GM19239 (cell line): ENCODE measurements at places on chromosomes 7 and 10.

DNA sequence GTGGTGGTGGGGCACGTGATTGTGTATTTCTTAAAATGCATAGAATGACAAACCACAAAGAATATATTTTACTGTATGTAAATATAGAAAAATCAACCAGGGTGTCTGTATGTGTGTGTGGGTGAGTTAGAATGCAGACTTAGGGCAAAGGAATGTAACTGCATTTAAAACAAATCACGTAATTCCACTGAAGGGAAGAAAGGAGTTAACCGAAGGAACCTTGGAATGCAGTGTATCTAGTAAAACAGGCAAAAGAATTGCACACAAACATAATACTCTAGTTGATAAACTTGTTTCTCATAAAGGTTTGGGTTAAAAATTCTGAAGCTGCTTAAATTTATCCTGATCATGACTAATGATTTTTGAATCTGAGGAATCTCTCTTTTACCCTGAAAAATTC is 134.9 kb downstream of the ADRA2A start:
- no peak for DNase-seq

DNA sequence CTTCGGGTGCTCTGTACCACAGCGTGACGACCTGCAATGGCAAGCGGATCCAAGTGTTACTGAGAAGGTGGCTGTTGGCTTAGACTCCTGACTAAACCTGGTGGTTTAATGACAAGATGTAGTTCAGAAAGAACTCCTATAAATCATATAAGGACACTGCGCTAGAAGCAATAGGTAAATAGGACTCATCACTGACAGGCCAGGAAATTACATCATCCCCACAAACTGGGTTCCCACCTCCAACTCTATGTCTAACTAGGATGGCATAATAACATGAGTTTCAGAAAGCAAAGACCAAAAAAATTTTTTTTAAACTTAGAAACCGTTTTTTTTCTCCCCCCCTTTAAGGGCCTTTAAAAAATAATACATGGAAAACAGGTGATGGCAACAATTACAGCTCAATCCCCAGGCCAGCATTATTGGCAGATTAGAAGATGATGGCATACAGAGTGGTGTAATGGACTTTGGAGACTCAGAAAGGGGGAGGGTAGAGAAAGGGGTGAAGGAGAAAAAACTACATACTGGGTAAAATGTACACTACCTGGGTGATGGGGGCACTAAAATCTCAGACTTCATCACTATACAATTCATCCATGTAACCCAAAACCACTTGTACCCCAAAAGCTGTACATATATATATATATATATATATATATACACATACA is 81.4 kb upstream of the FAM133B start:
- no peak for DNase-seq

- no peak for DNase-seq
Measured at GRCh38 chr10:96299383-96299782, 4.9 kb upstream of the DNTT start.

- no peak for DNase-seq
Measured at GRCh38 chr7:54331311-54331710, 210.9 kb upstream of the VSTM2A start.

- no peak for DNase-seq
Measured at GRCh38 chr7:40475681-40475982, 340.8 kb downstream of the SUGCT start.

GRCh38 chr7:157609516-157609915 is 272.7 kb downstream of the DNAJB6 start:
- DNase-seq = no peak

DNA sequence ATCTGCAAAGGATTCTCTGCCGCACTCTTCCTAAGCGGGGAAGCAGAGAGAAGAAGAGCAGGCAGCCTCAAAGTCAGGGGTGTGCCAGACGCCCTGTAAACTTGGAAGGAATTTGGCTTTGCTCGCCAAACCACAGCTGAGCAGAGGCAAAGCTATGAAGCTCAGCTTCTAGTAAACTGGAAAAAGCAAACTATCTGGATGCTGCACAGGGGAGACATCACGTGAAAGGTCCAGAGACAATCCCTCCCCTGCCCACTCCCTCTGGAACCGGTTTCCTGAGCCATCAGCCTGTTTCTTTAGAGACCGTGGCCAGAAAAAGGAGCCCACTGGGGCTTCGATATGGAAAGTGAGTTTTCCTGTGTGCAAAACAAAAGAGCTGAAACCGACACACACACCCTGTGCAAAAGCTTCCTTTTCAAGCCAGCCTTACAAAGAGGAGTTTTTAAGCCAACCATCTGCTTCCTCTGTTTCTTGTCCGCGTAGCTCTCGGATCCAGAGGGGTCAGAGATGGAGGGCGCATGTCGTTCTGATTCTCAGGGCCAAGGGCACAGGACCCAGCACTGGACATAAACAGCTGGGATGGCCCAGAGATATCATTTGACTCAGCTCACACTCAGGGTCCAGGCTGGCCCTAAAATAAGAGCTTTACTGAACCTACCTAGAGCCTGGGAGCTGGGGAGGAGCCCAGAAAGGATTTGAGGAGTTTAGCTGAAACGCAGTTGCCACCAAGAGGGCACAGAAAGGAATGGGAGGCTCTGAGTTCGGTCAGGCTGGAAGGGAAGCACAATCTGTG is 58.2 kb upstream of the DNAAF5 start:
- no peak for DNase-seq

GRCh38 chr7:32115831-32116230 is 45.6 kb upstream of the PDE1C start:
- DNase-seq = no peak

DNA sequence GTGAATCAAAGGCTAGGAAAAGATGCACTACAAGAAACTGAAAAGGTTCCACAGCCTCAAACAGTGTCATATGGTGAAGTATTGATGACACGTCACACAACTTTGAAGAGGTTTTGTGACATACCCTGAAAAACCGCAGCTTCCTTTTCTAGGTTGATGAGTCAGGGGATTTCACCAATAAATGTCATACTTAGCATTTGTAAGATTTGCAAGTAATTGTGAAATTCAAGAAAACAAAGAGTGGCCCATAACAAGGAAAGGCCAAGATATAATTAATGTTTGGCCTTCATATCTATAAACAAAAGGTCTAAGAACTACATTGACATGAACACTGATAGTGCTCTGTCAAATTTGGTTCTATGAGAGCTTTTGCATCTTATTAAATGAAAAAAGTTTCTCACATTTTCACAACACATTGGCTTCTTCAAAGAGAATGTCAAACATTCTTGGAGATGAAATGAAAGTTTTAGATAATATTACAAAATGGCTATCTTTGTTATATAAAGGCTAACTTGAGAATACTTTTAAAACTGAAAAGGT is 62.0 kb upstream of the NAMPT start:
- peak; percentile 14 for DNase-seq

- no peak for DNase-seq
Measured at GRCh38 chr10:6239213-6239991, 36.7 kb downstream of the PFKFB3 start.

DNA sequence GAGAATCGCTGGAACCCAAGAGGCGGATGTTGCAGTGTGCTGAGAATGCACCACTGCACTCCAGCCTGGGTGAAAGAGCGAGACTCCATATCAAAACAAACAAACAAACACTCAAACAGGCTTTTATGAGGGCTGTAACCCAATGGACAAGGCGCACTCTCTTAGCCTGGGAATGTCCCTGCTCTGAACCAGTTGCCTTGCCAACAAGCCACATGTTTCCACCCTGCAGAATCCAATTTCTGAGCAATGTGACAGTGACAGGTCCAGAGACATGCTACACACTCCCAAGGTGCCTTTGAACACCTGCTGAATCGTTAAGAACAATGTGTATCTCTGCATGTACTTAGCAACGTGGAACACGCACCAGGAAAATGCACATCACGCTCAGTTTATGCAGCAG is 186.8 kb upstream of the AUTS2 start:
- DNase-seq = no peak

- no peak for DNase-seq
Measured at GRCh38 chr7:40859965-40860543, 725.2 kb downstream of the SUGCT start.

DNA sequence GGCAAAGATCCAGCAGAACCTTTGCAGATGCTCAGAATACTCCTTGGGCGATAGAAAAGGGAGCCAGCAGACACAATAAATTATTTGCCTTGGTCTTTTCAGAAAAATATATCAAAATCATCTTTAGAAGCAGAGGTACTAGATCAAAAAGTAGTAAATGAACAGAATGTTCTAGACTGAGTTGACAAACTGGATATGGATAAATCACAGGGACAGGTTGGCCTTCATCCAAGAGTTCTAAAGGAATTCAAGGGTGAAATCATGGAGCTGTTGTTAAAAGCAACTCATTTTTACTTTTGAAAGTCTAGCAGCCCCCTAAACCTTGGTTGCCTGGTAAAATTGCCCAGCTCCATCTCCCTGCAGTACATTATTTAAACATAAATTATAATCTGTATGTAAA is 99.1 kb downstream of the PLCE1 start:
- no peak for DNase-seq

GRCh38 chr7:141144921-141145629 is 71.2 kb downstream of the TMEM178B start:
- DNase-seq = no peak

DNA sequence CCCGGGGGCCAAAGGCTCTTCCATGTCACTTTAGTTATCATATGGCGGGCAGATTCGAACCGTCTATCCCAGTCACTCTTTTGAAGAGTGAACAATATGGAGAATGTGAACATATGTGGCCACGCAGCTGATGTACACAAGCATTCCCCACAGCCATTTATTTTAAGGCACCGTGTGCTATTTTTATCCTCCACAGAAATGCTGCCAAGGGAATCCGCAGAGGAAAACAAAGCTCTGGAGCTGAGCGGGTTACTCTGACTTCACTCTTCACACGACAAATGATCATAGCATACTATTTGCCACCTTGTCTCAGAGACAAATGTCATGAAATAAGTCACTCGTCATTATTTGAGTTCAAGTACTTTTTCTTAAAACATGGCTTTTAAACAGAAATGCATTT is 100.3 kb downstream of the CTBP2 start:
- DNase-seq = no peak

DNA sequence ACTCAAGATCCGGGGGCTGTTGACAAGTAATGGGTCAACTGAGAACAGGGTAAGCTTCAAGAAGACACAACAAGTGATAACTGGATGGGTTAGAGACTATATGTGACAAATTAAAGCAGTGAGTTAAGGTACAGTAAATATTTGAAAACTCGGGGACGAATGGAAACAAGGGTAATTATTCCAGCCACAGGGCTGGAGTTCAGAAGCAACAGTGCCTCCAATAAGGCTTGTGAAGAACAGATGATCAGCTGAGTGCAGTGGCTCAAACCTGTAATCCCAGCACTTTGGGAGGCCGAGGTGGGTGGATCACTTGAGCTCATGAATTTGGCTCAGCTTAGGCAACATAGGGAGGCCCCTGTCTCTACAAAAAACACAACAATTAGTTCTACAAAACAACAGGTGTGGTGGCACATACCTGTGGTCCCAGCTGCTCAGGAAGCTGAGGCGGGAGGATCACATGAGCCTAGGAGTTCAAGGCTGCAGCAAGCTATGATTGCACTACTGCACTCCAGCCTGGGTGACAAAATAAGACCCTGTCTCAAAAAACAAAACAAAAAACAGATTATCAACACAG is 20.5 kb upstream of the DLD start:
- no peak for DNase-seq

DNA sequence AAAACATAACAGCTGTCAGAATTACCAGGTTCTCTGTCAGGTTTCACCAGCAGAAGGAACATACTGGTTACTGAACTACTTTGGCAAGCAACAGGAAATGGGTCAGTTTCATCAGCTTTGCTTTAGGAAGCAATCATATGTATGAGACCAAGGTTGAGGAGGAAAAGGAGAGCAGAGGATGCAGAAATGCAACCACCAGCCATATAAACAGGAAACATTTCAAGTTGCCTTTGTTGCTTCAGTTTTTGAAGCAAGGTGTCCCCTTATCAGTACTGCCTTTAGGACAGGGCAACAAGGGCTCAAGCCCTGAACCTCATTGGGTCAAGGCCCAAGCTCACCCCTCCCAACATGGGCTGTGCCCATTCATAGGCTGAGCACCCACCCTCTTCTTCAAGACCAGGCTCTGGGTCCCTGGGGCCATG is 10.2 kb downstream of the HIPK2 start:
- peak; percentile 61 for DNase-seq

- DNase-seq = peak; percentile 44
Measured at GRCh38 chr7:158809596-158809995, 19.7 kb downstream of the ESYT2 start.

GRCh38 chr10:35413985-35414861 is 77.9 kb downstream of the CCNY start:
- no peak for DNase-seq

GRCh38 chr7:120864141-120864900 is 6.4 kb upstream of the TSPAN12 start:
- no peak for DNase-seq

DNA sequence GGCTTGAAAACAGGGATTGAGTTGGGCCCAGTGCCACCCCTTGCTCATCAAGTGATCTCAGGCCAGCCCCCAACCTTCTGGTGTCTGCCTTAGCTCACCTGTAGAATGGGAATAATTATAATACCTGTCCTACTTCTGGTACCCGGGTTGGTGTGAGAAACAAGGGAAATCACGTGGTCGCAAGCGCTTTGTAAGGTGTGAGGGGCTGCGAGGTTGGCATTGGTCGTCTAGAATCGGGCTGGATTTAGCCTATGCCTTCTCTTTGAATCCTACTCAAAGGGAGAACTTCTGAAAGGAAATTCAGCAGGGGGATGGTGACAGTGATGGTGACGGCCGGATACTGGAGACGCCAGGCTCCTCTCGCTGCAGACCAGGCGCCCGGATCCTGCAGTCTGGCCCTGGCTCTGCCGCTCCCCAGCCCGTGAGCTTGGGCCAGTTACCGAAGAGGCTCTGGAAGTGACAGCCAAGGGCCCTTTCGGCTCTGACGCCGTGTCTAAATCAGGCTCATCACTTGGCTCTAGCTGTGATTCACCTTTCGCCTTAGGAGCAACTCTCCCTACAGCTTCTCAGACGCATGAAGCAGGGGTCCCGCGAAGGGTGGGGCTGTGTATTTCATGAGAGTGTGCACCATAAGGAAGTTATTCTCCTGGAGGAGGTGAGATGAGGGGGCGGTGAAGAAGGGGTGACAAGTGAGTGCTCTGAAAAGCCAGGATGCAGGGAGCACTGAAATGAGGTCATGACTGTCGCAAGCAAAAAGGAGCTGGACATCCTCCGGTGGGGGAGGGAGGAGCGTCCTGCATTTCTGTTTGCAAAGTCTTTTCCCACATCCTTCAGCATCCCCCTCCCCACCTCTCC is 4.0 kb upstream of the CREB5 start:
- DNase-seq = no peak

- DNase-seq = no peak
Measured at GRCh38 chr10:31146491-31147209, 115.0 kb upstream of the ZNF438 start.

DNA sequence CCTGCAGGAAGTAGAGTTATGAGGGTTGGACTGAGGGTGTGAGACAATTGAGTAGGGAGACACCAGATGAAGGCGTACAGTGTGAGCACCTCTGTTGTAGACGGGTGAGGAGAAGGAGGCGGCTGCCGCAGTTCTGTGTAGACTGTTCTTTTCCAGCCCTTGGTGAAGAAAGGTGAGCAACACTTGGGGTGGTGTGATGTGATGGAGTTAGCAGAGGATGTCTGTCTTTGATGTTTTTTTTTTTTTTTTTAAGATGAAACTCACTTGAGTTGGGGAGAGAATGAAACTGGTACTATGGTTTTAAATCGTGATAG is 42.8 kb upstream of the RNF216 start:
- DNase-seq = no peak
